Activated T-cell treated with anti-CD3 and anti-CD28 coated beads, Interleukin-2, amount 50 U/mL, for 48 hours (primary cell): ENCODE measurements at places on chromosomes 11 and 22.

GRCh38 chr11:69089258-69089657, 40.5 kb downstream of the TPCN2 start:
- no peak for DNase-seq

- no peak for DNase-seq
These were observed 13.0 kb upstream of the OPCML start for GRCh38 chr11:133545199-133545803.

GRCh38 chr11:134660416-134660815, 248.4 kb upstream of the B3GAT1 start:
- no peak for DNase-seq

DNA sequence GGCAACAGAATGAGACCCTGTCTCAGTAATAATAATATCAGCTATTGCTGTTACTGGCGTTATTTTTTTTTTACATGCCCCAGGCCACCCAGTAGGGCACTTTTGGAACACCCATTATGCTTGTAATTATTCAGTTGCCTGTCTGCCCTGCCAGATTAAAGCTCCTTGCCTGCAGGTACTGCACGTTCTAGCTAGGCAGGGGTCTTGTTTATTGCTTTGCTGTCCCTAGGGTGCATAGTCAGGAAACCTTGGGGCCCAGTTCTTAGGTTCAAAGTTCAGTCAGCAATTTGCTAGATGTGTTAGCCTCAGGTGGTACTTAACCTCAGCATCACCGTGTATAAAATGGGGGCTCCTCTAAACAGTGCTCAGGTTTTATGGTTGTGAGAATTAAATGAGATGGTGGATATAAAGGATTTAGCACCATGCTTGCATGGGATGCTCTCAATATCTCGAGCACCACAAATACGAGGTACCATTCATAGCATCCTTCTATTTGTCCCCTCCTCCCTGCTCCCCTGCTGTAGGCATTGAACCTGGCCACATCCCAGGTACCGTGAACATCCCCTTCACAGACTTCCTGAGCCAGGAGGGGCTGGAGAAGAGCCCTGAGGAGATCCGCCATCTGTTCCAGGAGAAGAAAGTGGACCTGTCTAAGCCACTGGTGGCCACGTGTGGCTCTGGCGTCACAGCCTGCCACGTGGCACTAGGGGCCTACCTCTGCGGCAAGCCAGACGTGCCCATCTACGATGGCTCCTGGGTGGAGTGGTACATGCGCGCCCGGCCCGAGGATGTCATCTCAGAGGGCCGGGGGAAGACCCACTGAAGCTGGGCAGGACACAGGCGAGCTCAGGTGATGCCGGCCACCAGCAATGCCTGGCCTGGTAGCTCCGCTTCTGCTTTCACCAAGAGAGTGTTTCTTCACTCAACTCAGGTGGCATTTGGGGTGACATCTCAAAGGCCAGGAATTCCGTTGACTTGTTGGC, 9.4 kb downstream of the MPST start:
- no peak for DNase-seq

DNA sequence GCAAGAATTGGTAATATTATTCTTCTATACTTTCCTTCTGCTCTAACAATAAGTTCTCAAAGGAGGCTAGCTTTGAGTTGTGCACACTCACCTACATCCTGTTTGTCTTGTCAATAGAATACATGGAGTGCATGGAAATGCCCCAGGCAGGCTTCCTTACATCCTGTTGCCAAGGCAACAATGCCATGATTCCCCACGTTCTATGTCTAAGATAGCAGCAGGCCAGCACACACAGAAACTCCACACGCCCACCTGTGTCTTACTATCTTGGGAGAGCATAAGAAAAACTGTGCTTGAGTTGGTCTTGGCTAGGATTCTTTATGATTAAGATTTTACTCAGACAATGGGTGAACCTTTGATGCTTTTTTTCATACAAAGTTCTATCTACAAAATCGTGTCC, 379.2 kb downstream of the AASDHPPT start:
- DNase-seq, result no peak

- DNase-seq, result peak; percentile 90
These were observed at the start of gene UBE2L3 for GRCh38 chr22:21567456-21568346. UBE2L3 (plus strand) TSS chr22:21567714; CDS start chr22:21567745, 31 bp downstream.

DNA sequence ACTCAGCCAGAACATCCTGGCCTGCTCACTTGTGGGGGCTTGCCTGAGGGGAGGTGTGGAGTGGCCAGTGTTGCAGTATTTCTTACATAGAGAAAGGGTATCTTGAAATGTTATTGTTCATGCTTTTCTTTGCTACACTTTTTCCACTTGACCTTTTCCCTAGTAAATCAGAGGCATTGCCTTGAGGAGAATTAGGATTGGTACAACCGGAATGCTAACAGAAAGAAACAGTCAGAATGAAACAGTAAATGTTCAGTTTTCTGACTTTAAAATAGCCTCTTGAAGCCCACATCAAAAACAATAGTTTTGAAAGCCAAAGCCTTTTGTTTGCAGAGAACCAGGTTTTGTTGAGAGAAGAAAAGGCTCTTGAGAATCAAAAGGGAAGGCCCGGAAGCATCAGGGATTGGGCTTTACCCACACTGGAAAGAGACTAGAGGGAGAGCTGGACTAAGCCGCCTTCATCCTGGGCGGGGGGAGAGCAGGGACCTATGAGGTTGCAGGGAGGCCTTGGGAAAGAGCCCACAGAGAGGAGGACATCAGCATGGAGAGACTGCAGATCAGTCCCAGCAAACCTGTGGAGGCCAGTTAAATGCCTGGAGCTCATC, 12.4 kb downstream of the ADM start:
- DNase-seq, result no peak
